ENCODE measurements at places on chromosomes 1 and 21.

- no peak for DNase-seq
Observed at GRCh38 chr1:186838380-186839040, 9.8 kb downstream of the PLA2G4A start.

DNA sequence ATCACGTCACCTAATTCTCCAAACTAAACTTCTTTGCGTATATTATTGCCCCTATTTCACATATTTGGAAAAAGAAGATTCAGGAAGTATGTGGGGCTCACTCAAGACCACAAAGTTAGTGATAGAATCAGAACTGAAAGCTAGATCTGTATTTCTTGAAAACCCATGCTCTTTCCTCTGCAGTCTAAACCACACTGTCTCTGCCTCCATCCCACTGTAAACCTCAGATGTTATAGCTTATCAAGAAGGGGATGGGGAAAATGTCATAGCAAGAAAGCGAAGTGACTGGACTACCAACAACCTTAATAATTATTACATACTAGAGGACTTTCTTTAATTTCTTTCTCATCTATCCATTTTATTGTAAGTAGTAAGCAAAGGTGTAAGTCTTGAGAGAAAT is 257.7 kb upstream of the SGIP1 start:
- no peak for DNase-seq

- DNase-seq = no peak
Observed at GRCh38 chr1:30382496-30382895, 340.9 kb downstream of the MATN1 start.

DNA sequence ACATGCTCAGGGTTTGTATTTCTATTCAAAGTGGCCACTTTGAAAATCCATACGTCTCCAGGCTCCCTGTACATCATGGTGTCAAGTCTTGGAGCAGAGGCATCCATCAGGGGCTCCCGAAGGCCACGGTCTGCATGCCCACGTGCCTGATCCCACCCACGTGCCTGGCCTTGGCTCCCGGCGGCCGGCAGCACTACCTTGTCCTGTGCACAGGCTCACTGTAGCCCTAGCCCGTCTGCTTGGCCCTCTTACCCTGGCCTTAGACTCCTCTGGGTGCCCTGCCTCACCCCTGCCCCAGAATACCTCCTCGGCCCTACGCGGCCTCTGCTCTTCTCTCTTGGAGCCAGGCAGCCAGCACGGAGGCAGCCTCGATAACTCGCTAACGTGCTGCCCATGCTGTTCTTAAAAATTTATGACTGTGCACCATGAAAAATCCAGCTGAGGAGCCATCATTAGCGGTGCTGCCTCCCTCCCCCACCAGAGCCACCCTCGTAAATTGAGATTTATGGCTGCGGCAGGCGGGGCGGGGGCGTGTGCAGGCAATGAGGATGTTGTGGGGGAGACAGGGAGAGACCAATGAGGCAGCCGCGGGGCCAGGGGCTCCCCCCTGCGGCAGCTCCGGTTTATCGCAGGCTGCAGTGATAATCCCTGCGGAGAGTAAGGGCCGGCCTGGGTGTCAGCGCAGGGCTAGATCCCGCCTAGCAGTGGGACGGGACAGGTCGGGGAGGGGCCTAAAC is 24.6 kb downstream of the DMAP1 start:
- peak; percentile 87 for DNase-seq

DNA sequence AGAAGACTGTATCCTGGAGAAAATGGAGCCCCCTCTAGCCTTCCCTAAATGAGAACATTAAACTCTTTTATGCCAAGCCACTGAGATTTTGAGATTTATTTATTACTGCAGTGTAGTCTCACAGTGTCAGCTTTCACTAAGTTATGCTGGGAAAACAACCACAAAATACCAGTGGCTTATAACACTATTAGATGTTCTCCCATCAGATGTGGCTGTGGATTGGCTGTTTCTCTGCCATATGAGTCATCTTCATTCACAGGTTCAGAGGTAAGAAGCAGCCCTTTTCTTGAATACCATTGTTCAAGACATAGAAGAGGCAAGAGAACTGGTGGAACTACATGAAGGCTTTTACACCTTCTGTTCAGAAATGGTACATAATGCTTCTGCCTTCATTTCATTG is 32.1 kb upstream of the ST6GALNAC5 start:
- no peak for DNase-seq

DNA sequence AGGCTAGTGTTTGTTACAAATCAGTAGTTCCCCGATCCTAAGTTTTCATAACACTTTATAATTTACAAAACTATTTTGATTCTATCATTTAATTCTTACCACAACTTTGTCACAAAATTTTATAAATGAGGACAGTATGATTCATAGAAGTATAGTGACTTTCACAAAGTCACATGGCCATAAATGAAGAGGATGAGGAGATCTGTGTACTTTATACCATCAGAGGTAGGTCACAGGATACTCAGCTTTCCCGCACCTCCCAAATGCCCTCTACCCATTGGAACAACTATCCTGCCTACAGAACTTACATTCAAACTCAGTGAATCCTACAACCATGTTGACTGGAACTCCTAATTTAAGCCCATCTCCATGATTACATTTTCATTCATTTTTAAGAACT is 56.3 kb downstream of the TNFSF4 start:
- DNase-seq = no peak

DNA sequence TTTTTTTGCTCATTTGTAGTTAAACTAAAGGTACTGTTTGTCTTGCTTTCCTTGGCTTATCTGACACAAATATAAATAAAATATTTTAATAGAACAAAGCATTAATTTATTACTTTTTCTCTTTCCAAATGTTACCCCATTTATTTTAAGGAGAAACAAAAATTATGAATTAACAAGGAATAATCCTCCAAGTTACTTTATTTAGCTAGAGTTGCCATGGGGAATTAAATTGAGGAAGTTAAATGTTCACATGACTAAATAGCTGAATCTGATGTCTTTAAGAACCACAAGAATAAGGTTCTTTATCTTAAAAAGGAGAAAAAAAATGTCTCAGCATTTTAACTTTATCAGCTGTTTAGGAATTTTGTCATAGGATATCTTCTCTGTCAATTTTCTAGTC is 12.3 kb downstream of the ATG4C start:
- DNase-seq = no peak

- DNase-seq = no peak
Observed at GRCh38 chr1:200638073-200638472, 17.5 kb upstream of the KIF14 start.

All from SK-N-DZ (cell line).